ENCODE measurements at places on chromosomes 7 and 10. TPM values are rescaled to one million over a fixed set of nuclear protein-coding genes. Genes with fewer than 3 reads are reported as not detected.

DNA sequence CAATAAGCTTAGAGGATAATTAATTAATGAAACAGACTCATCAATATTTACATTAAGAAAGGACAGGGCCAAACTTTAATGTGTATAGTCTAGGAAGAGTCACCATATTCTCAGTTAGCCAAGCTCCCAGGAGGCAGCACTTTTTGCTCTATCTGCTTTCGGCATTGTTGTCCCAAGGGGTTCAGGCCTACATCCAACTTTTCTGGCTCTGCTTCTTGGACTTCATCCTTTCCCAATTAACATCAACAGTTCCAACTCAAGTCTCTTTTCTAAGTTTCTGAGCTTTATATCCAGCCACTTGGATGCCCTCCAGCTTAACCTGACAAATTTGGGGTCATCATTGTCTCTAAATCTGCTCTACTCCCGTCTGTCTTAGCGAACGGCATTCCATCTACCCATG lies 42.8 kb downstream of the GLI3 start:
- no peak for DNase-seq

GRCh38 chr10:24894728-24895127 lies 57.7 kb downstream of the PRTFDC1 start:
- DNase-seq: no peak

- DNase-seq: no peak
Measured at GRCh38 chr7:79199961-79200360, 253.5 kb downstream of the MAGI2 start.

- DNase-seq: no peak
Measured at GRCh38 chr10:10320956-10321355, 696.7 kb upstream of the CELF2 start.

DNA sequence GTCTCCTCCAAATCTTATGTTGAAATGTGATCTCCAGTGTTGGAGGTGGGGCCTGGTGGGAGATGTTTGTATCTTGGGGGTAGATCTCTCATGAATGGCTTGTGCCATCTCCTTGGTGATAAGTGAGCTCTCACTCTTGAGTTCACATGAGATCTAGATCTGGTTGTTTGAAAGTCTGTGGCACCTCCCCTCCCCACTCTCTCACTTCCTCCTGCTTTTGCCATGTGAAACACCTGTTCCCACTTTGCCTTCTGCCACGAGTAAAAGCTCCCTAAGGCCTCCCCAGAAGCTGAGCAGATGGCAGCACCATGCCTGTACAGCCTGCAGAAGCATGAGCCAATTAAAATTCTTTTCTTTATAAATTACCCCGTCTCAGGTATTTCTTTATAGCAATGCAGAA lies 23.5 kb downstream of the TMEM229A start:
- no peak for DNase-seq

DNA sequence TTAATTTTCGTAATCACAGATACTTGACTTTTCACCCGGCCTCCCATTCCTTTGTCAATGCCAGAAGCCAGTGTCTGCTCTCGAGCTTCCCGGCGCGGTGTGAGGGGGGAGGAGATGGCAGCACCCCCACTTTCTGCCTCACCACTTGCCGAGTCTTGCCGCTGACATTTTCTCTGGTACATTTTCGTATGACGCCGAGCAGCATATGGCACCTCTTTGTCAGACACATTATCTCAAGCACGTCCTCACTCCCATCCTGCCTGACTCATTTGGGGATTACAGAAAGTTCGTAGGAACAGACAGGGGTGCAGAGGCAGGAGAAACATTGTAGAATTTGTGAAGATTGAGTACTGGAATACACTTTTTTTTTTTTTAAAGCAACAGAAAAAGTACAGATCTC lies 60.8 kb upstream of the SORCS3 start:
- peak; percentile 56 for DNase-seq

- DNase-seq: no peak
Measured at GRCh38 chr7:50867034-50867356, 84.3 kb upstream of the GRB10 start.

GRCh38 chr10:24925799-24926198 lies 26.6 kb downstream of the PRTFDC1 start:
- no peak for DNase-seq

- no peak for DNase-seq
Measured at GRCh38 chr10:77801474-77802161, 124.9 kb downstream of the DLG5 start.

- DNase-seq: no peak
Measured at GRCh38 chr7:111855842-111856227, 293.5 kb upstream of the IMMP2L start.

DNA sequence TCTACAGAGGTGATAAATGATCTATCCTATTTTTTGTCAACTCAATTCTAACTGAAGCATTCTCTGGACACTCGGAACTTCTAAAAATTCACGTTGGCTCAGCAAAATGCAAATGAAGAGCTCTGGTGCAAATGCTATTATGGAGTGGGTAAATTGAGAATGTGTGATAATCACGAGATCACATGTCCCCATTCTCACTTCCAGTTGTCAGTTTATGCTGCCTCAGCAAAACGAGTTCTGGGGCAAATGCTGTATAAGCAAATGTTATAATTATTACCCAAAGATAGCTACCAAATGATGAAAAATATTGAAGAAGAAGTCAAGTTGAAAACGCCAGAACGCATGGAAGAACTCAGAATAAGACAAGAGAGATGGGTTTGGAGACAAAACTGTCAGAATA lies 29.4 kb downstream of the AKR1B1 start:
- DNase-seq: no peak

- no peak for DNase-seq
Measured at GRCh38 chr10:49309691-49310411, 10.9 kb downstream of the C10orf71 start.

DNA sequence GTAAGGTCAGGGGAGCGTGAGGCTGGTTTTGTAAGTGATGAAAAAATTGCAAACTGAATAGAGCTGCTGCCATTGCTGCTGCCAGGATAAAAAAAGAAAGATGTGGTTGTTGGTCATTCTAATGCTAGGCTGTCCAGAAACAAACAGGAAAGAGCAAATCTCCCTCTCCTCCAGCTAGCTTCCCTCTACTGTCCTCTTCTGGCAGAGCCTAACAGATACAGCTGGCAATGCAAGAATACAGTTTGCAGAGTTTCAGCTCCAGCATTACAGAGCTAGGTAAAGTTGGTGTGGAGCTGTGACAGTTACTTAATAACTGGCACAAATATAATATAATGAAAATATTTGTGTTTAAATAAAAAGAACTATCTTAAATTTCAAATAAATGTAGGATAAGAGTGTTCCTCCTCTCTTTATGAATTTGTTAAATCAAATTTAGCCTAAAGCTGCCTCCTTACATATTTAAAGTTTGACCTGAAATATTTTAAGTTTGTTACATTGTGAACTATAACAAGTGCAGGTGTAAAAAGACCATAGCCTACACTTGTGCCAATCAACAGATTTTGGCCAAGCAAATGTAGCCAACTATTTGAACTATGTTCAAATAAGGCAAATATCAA lies 407.7 kb downstream of the SH2D4B start:
- DNase-seq: no peak

- no peak for DNase-seq
Measured at GRCh38 chr10:88809621-88810020, 7.1 kb downstream of the LIPM start.

DNA sequence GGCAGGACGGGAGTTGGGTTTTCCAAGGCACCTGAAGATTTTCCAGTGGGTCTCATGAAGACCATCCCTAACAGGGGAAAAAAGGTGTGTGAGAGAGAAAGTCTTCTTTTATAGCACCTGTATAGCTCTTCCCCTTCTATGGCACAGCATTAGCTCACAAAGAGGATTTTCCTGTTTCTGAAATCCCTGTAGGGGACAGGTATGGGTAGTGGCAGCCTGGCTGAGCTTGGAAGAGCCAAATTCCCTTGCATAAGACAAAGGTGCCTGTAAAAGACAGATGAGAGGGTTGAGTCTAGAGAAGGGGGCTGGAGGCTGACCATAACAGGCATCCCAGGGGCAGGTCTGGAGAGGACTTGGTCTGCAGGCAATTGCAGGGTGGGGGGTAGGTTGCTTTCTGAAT lies 63.7 kb downstream of the COL13A1 start:
- no peak for DNase-seq

DNA sequence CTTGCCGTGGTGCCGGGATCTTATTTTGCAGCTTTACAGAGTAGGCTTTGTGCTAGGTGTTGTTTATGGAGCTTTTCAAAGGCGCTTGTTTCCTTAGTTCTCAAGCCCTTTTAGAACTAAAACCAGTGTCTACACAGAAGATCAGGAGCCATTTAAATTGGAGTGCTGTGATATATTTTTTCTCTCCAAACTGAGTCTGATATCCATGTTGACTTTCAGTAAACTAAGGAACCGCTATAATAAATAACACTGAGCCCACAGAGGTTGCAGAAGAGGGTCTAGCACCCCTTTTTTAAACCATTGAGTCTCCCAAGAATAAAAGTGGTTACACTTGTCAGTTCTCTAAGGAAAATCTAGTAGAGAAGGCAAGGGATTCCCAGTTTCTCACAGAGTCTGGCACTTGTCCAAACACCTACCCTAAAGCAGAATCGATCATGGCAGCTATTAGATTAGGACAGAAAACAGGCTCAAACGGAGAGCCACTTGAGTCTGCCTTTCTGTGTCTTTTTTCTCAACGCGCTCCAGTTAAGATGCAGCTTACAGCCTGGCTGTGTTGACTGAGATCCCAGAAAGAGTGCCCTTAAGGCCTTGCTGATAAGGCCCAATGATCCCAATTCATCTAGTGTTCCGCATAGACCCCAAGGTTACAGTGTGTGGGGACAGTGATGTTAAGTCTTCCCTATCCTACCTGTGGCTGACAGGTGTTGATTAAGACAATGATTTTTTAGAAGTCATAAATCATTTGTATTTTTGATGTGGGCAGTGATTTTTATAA lies 804 bp downstream of the TMEM106B start:
- no peak for DNase-seq

GRCh38 chr7:69893906-69894305 lies 295.6 kb downstream of the AUTS2 start:
- no peak for DNase-seq

DNA sequence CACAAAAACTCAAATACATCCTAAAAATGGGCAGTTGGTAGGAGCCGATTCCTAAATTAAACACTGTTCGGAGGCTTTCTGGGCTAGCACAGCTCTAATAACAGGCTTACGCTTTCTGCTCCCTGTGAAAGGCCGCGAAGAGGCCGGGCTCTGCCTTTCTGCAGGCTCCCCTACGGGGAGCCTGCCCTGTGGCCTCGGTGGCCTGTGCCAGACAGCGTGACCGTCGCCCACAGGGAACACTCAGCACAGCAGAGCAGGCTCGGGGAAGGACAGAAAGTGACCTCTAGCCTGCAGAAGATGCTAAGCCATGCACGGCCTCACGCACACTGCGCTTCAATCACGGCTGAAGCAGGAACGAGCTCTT lies 64.2 kb downstream of the DIP2C start:
- no peak for DNase-seq

DNA sequence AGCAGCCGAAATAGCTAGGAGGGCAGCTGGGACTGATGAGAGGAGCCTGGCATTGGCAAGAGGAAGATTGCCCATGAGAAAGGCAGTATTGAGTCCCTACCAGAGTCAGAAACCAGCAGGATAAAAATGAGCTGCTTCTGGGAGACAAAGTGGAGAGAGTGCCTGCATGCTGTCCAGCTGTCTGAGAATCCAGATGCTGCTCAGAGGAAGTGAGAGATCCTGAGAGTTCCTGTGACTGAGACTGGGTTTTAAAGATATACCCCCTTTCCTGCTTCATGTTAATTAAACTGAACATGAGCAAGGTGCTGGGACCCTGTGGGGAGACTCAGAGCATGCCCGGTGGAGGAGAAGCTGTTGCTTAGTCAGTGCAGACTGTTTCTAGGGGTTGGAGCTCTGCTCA lies 107.5 kb downstream of the KIF20B start:
- no peak for DNase-seq

DNA sequence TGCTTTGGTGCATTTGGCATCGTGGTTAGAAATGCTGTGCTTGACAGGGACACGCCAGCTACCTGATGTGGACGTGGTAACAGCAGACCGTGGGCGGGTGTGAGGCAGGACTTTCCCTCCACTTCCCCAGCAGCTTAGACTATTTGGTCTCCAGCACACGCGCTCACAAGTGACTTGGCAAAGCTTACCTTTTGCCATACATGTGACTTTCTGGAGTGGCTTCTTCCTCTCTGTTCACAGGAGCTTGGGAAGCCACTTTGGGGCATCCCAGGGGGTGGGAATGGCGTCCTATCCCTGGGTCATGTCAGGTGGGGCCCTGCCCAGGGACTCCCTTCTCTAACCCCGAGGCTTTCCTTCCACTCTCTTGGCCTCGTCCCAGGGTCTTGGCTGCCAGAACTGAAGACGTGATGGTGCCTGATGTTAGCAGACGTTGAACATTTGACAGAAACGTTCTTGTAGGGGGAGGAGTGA lies 228.7 kb upstream of the KLF6 start:
- DNase-seq: no peak

DNA sequence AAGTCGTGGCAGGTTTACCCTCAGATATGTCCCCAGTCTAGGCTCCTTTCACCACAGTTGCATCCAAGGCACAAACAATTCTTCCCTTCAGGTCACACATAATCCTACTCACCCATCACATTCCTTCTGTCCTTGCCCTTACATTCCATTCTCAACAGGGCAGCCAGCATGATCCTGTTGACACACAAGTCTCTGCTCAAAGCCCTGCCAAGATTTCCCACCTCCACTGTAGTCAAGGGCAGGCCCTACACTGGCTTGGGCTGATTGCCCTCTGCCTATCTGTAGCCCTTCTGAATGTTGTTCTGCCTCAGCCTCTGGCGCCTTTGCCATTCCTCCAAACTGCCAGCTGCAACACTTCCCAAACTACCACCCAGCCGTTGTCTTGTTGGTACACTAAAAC lies 187.9 kb upstream of the AKR1E2 start:
- DNase-seq: no peak

DNA sequence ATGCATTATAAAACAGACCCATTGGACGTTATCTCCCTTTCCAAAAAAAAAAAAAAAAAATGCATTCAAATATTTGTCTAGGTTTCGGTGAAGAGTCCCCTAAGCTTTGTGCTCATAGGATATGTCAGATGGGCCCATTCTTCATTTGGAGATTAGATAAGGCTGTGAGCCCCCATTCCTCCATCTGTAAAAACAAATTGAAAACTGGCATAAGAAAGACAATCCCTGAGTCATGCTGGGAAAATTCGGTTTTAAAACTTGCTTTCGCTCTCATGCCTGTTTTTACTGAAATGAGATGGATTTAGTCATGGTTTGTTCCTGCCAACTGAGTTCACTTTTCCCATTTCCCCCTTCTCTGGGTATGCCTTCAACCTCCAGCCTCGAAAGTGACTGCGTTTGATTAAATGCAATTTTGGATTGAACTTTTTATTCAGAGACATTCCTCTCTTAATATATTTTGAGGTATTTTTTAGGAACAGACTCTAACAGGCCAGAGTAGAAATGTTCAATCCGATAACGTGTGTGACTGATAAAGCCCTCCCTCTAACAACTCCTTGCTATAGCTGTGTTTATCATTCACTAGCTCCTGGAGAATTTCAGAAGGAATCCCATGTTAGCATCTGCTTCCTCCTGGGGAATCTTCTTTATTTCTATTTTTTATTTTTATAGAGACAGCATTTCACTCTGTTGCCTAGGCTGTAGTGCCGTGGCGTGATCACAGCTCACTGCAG lies 190.9 kb upstream of the LYZL2 start:
- DNase-seq: no peak

The GFRA1 gene
- 4.7 TPM for total RNA-seq

The UNC5B gene
- 3.9 TPM for total RNA-seq

The CTTNBP2 gene
- total RNA-seq: 39.0 TPM

The THNSL1 gene
- total RNA-seq: 17.9 TPM

The GIMAP7 gene
- total RNA-seq: 2.7 TPM

The HYAL4 gene
- total RNA-seq: not detected

The FOXK1 gene
- 19.8 TPM for total RNA-seq

The GJD4 gene
- total RNA-seq: not detected

The GDF10 gene
- total RNA-seq: 3.1 TPM

The HMX2 gene
- not detected for total RNA-seq

The MYO1G gene
- total RNA-seq: 0.47 TPM

The SFRP5 gene
- 0.62 TPM for total RNA-seq

The ZCCHC24 gene
- 6.2 TPM for total RNA-seq

The SLC26A5 gene
- not detected for total RNA-seq

Measured in occipital lobe (tissue), 3 donors.